ENCODE measurements at places on chromosomes 1 and 21. TPM values are rescaled to one million over a fixed set of nuclear protein-coding genes. Genes with fewer than 3 reads are reported as not detected.

Gene FMOD
- 12.1 TPM for total RNA-seq

Gene HNRNPU
- 226 TPM for total RNA-seq

Gene CYP4A22
- not detected for total RNA-seq

Gene CNIH3
- total RNA-seq: 6.4 TPM

Gene VWA5B1
- not detected for total RNA-seq

Gene MANEAL
- total RNA-seq: 0.65 TPM

Gene SAMD13
- total RNA-seq: 0.51 TPM

Gene LCE2A
- 9.9 TPM for total RNA-seq

Gene ARMH1
- 1.4 TPM for total RNA-seq

Gene SPRR2E
- total RNA-seq: not detected

Gene CR1L
- not detected for total RNA-seq

Gene FAM72D
- total RNA-seq: 1.1 TPM

Gene IGSF8
- 52.2 TPM for total RNA-seq

Gene FAM151A
- total RNA-seq: not detected

Gene LIN28A
- not detected for total RNA-seq

Gene IL12RB2
- total RNA-seq: not detected

Gene CLDN19
- not detected for total RNA-seq

Gene HSF2BP
- total RNA-seq: 4.8 TPM

Gene TNNT2
- total RNA-seq: not detected

Gene SH2D1B
- not detected for total RNA-seq

Gene RNU1-1
- total RNA-seq: under 0.01 TPM

Gene CRNN
- total RNA-seq: not detected

Gene PLA2G2F
- not detected for total RNA-seq

Gene NBL1
- 201 TPM for total RNA-seq

Gene RAP1GAP
- 0.97 TPM for total RNA-seq

Measured in GM23248 (cell line).